Smooth muscle cell of trachea (primary cell): ENCODE measurements at places on chromosomes 3 and 15. TPM values are rescaled to one million over a fixed set of nuclear protein-coding genes. Genes with fewer than 3 reads are reported as not detected.

Gene TCF12
- 139 and 231 TPM in 2 replicates for total RNA-seq

Gene DHFR2
- 7.0 and 7.6 TPM in 2 replicates for total RNA-seq

Gene BFSP2
- total RNA-seq: not detected in 2 replicates

Gene LOXL1
- total RNA-seq: 212 and 287 TPM in 2 replicates

Gene SRGAP3
- 6.1 and 7.8 TPM in 2 replicates for total RNA-seq

Gene PLA1A
- 0.33 TPM in 1 of 2 replicates, not detected in the other for total RNA-seq

Gene MOBP
- total RNA-seq: under 0.01 TPM in 1 of 2 replicates, not detected in the other

Gene SAMMSON
- not detected in 2 replicates for total RNA-seq

Gene PARP16
- total RNA-seq: 2.9 and 3.0 TPM in 2 replicates

Gene LIPH
- total RNA-seq: not detected in 2 replicates

Gene EPHA6
- not detected in 2 replicates for total RNA-seq

Gene SLC2A2
- total RNA-seq: not detected in 2 replicates

Gene LYZL4
- not detected in 2 replicates for total RNA-seq

Gene PXK
- 54.4 and 84.2 TPM in 2 replicates for total RNA-seq

Gene DNAH1
- total RNA-seq: 1.9 and 5.0 TPM in 2 replicates

Gene ZKSCAN7
- total RNA-seq: 9.0 and 11.1 TPM in 2 replicates

Gene SI
- not detected in 2 replicates for total RNA-seq

Gene ADCY5
- total RNA-seq: 0.44 and 0.66 TPM in 2 replicates

Gene LMOD3
- under 0.01 and 0.15 TPM in 2 replicates for total RNA-seq

Gene PIK3CB
- 13.6 and 16.1 TPM in 2 replicates for total RNA-seq

Gene XCR1
- under 0.01 TPM in 1 of 2 replicates, not detected in the other for total RNA-seq

Gene GPR156
- 0.44 and 0.50 TPM in 2 replicates for total RNA-seq

Gene CD200R1
- under 0.01 TPM in 1 of 2 replicates, not detected in the other for total RNA-seq

Gene STAC
- total RNA-seq: 2.5 and 3.6 TPM in 2 replicates

Gene PAQR9
- 0.15 and 0.17 TPM in 2 replicates for total RNA-seq

Gene LRRC15
- 0.73 and 1.7 TPM in 2 replicates for total RNA-seq

Gene CCDC50
- total RNA-seq: 105 and 112 TPM in 2 replicates

Gene RBPMS2
- total RNA-seq: not detected in 2 replicates

Gene PHC3
- total RNA-seq: 31.4 and 32.4 TPM in 2 replicates

Gene RPL29
- 1,028 and 1,056 TPM in 2 replicates for total RNA-seq

Gene SLC9C1
- total RNA-seq: not detected in 2 replicates

Gene ADIPOQ
- under 0.01 and 0.15 TPM in 2 replicates for total RNA-seq

Gene RHCG
- total RNA-seq: not detected in 2 replicates
